Activated CD8-positive, alpha-beta memory T cell treated with anti-CD3 and anti-CD28 coated beads for 4 hours (primary cell): ENCODE measurements at places on chromosomes 3 and 15.

DNA sequence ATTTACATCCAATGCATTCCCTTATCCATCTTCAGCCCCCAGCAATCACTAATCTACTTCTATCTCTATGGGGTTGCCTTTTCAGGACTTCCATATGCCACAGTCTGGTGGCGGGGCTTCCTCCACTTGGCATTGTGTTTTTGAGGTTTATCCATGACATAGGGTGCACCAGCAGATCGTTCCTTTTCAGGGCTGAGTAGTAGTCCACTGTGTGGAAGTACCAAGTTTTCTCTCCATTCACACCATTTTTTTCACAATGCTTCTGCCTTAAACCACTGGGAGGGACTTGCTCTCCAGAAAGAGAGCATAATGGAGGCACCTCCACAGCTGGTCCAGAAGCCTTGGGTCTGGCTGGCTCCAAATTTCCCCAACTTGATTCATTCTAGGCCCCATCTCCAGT, 144.0 kb upstream of the IQSEC1 start:
- DNase-seq, result no peak

DNA sequence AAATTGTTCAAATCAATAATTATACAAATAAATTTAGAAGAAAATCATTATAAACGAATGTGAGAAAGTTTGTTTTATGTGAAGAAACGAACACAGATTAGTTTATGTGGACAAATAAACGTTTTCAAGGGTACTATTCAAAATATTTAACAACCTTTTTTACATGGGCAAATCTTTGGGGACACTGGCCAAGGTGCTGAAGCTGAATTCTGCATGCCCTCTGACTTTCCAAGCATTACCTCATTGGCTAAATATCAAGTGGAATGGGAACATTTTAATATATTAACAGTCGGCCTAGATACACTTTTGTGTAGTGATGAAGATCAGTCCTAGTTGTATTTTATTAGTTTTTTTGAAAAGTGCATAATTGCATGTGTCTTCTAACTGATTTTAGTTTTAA, 636.4 kb upstream of the DPPA4 start:
- DNase-seq, result no peak

- DNase-seq, result no peak
These were observed 1.7 kb upstream of the SLC4A7 start for GRCh38 chr3:27485866-27486265.

- no peak for DNase-seq
These were observed 63.8 kb downstream of the LRRC49 start for GRCh38 chr15:70956201-70956995.

DNA sequence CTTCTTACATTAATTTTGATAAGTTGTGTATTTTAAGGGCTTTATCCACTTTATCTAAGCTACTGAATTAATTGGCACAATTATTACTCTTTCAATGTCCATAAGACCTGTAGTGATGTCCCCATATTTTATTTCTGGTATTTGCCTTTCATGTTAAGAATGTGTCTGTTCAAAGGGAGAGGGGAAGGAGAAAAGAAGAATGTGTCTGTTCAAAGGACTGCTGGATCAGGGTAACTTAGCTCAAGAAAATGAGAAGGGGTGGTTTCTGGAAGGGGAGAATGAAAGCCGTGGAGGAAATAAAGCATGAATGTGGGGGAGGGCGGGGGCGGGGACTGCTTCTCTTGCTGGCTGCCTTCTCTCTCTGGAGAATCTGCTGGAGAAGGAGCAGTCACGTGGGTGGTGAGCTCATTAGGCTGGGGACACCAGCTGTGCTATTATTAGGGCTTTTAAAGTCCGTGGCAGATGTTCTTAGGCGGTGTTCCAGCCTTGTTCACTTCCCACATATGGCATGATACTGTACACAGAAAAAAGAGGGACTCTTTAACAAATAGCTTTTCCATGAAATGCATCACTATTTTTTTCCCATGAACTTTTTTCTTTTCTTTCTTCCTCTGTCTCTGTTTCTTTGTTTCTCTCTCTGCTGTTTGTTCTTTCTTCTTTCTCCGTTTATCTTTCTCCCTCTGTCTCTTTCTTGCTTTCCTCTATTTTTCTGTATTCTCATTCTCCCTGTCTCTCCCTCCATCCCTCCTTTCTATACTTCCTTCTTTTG, 63.7 kb upstream of the ULK4 start:
- DNase-seq, result no peak
